ENCODE measurements at places on chromosomes 12 and 14. TPM values are rescaled to one million over a fixed set of nuclear protein-coding genes. Genes with fewer than 3 reads are reported as not detected.

DNA sequence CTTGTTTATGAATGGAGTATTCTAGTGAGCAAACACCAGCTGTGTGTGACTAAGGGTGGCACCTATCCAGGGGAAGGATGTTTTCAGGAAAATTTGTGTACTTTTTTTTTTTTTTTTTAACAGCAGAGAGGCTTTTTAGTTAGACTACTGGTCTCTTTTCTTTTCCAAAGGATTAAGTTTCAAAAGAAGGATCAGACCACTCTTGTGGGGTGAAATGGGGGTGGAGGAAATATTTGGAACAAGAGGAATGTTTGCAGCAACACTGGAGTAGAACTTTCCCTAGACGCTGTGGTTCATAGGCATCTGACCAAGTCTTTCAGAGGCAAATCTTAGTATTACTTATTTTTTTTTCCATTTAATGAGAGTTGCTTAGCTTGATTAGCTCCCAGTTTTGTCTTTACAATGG is 21.1 kb downstream of the NUBPL start:
- no peaks in the 10 kb centered on the region for H3K27me3 ChIP-seq
- H3K4me1 ChIP-seq, result peaks cover 4% of the 10 kb centered on the region
- H3K4me3 ChIP-seq, result no peak overlapping the region
- H3K36me3 ChIP-seq, result no peaks in the 10 kb centered on the region
- DNase-seq, result no peak

IAPP gene
- total RNA-seq, result not detected

DNA sequence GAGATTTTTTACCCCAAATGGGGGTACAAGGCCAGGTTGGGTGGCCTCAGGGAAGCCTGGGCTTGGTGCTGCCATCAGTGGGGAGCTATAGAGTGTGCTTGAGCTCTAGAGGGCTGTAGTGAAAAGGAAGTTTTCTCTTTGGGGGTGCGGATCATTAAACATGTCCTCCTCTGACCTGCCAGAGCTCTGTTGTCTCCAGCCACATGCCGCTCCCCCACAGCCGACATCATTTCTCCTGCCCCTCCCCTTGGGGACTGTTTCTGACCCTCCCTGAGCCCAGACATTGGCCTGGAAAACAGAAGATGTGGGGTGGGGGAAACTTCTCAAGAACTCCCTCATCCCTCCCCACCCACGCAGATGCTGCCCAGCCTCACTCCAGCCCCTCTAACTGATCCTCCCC is 25.3 kb downstream of the DTX1 start:
- H3K27me3 ChIP-seq, result no peaks in the 10 kb centered on the region
- H3K4me1 ChIP-seq, result no peaks in the 10 kb centered on the region
- no peak for DNase-seq

L2HGDH gene
- 2.1 TPM for total RNA-seq

HOXC5 gene
- 3.8 TPM for total RNA-seq

DNA sequence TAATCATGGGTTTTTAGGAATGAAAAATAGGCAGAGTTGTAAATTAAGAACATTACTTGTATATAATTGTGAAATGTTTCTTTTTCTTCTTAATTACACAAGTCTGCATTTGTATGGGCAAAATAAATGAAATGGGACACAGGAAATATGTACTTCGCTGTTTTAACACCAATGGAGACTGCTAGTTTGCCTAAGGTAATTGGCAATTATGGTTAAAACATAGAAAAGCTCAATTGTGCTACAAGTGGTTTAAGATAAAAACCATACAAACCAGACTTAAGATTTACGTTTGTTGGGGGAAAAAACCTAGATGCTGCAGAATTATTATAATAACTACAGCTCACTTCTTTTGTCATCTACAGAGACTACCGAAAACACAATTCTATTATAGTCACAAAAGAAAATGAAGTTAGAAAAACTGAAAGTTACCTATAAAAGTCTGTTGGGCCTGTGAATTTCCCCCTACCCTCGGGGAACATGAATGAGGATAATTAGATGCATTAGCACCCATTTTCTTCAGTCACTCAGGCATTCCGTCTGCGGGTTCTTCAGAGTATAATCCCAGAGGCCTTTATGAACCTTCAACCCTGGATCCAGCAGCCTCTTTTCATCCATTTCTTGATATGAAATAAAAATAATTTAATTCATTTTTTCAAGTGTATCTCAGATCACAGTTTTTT is 37.2 kb downstream of the BTBD7 start:
- H3K4me1 ChIP-seq, result peaks cover 3% of the 10 kb centered on the region
- no peaks in the 10 kb centered on the region for H3K36me3 ChIP-seq
- H3K27me3 ChIP-seq, result no peaks in the 10 kb centered on the region
- no peak overlapping the region for H3K4me3 ChIP-seq

- H3K36me3 ChIP-seq, result no peaks in the 10 kb centered on the region
- DNase-seq, result no peak
- H3K4me1 ChIP-seq, result no peaks in the 10 kb centered on the region
- H3K4me3 ChIP-seq, result no peak overlapping the region
- H3K27me3 ChIP-seq, result no peaks in the 10 kb centered on the region
Measured at GRCh38 chr14:38074081-38074480, 133.6 kb upstream of the SSTR1 start.

TESPA1 gene
- 2.1 TPM for total RNA-seq

DNA sequence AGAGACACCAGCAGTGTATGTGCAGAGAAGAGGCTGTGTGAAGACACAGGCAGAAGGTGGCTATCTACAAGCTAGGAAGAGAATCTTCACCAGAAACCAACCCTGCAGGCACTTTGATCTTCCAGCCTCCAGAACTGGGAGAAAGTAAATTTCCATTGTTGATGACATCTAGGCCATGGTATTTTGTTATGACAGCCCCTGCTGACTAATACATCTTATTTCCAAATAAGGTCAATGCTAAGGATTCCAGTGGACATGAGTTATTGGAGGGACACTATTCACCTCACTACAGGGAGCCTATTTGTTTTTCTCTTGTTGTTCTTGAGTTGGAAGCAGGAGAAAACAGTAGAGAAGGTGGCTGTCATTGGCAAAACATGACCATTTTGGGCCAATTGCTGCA is 88.5 kb upstream of the RIN3 start:
- no peaks in the 10 kb centered on the region for H3K36me3 ChIP-seq
- H3K27me3 ChIP-seq, result no peaks in the 10 kb centered on the region
- no peak overlapping the region for H3K4me3 ChIP-seq

GRCh38 chr12:53737093-53737808 is 10.0 kb upstream of the CALCOCO1 start:
- no peaks in the 10 kb centered on the region for H3K4me1 ChIP-seq
- no peak overlapping the region for H3K27ac ChIP-seq
- no peak overlapping the region for H3K4me3 ChIP-seq
- no peaks in the 10 kb centered on the region for H3K27me3 ChIP-seq
